Right kidney (tissue), 9 donors: ENCODE measurements at places on chromosomes 7 and 10.
A peak's percentile ranks its signal among the peaks of the same experiment; 100 is the strongest.

GRCh38 chr10:122911889-122912484 lies 1.6 kb downstream of the FAM24A start:
- peak; percentile 33 for DNase-seq

- no peak for DNase-seq
Observed at GRCh38 chr7:139854124-139854511, 25.1 kb downstream of the TBXAS1 start.

- DNase-seq, result no peak
Observed at GRCh38 chr7:13457790-13458189, 531.7 kb downstream of the ETV1 start.

DNA sequence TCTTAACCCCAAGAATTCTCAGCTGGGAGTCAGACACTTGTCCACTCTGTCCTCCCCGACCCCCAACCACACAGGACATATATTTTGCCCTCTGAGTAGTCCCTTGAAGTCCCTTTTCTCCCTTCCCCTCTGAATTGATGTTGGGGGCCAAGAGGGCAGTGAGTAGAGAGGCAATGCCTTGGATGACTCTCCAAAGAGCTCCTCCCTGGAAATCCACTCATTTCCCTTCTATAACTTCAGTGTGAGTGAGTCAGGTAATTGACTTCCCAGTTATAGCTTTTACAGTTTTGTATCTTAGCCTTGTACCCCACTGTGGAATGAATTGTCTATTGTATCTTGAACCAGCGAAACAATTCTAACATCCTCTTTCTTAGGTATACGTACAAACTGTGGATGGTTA lies 9.2 kb upstream of the ODAD2 start:
- no peak for DNase-seq

DNA sequence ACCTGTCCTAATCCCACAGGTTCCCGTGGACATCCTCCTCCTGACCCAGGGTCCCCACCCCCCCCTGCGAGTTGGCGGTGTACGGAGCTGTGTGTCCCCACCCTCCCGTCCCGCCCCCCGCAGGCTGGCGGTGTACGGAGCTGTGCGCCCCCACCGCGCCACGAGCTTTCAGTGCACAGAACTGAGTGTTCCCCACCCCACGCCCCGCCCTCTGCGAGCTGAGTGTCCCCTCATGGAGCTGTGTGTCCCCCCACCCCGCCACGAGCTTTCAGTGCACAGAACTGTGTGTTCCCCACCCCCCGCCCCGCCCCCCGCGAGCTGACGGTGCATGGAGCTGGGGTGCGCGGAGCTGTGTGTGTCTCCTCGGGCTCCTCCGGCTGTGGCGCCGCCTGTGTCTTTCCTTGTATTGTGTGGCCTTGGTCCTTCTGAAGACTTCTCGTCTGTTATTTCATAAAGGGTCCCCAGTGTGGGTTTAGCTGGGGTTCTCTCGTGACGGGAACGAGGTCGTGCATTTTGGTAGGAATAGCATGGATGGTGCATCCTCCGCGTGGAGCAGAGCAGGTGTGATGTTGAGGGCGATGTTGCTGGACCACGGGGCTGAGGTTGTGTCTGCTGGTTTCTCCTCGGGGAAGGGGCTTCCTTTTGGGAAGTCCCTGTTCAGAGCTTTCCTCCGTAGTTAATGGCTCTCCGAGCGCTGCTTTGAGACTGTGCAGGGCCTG lies 18.0 kb upstream of the JAKMIP3 start:
- no peak for DNase-seq

GRCh38 chr10:86942441-86943315 lies 14.7 kb downstream of the MMRN2 start:
- no peak for DNase-seq

DNA sequence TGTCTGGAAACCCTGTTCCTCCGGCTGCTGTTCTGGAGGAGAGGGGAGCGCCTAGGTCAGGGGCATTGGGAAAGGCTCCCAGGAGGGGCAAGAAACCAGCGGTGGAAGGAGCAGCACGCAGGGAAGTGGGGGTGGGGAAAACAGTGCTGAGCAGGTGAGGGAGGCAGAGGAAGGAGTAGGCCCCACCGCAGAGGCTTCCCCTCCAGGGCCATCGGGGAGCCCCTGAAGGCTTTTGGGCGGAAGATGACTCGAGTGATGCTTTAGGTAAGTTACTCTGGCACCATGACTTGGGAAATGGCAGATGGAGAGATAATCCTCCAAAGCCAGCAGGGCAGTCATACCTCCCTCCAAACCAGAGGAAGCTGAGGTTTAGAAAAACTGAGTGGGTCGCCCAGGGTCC lies 106.5 kb upstream of the ANLN start:
- DNase-seq, result no peak

- no peak for DNase-seq
Observed at GRCh38 chr10:78950656-78951587, 117.8 kb upstream of the ZMIZ1 start.

- DNase-seq, result no peak
Observed at GRCh38 chr7:77796960-77797359, 1.3 kb downstream of the TMEM60 start.

DNA sequence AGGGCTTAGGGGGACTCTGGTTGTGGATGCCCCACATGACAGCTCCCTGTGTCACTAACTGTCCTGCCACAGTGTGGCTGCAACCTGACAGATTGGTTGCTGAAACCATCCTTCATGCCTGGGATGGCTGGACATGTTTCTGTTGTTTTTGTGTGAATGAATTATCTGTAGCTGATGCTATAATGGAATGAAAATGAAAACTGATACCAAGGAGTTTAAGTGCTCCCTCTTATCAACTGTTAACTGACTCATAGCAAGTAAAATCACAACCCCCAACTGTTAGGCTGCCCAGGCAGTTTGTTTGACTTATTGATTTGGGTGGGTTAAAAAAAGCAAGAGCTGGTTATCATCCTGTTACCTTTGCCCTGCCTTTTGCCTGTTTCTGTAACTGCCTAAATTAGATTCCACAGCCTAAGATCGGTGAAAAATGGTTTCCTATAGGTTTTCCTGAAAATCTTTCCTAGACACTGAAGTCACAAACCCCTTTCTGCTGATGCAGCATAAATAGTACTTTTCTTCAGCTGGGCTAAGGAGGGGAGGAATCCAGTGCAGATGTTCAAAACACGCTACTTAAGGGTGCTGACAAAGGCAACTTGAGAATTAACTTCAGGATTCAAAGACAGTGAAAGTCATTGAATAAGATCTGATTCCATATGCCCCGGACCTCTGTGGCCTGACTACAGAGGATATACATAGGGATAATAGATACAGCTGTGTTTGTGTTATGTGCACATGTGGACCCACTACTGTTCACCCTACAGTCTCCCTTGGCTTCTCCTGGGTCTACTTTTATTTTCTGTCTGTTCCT lies 5.7 kb downstream of the FRAT2 start:
- no peak for DNase-seq

- DNase-seq, result no peak
Observed at GRCh38 chr10:132808383-132809231, 22.7 kb upstream of the NKX6-2 start.

GRCh38 chr10:125687507-125688185 lies 4.7 kb upstream of the TEX36 start:
- no peak for DNase-seq

GRCh38 chr10:104447331-104447730 lies 93.7 kb downstream of the CFAP58 start:
- no peak for DNase-seq

GRCh38 chr10:49117376-49118070 lies 2.2 kb upstream of the VSTM4 start:
- DNase-seq, result no peak

DNA sequence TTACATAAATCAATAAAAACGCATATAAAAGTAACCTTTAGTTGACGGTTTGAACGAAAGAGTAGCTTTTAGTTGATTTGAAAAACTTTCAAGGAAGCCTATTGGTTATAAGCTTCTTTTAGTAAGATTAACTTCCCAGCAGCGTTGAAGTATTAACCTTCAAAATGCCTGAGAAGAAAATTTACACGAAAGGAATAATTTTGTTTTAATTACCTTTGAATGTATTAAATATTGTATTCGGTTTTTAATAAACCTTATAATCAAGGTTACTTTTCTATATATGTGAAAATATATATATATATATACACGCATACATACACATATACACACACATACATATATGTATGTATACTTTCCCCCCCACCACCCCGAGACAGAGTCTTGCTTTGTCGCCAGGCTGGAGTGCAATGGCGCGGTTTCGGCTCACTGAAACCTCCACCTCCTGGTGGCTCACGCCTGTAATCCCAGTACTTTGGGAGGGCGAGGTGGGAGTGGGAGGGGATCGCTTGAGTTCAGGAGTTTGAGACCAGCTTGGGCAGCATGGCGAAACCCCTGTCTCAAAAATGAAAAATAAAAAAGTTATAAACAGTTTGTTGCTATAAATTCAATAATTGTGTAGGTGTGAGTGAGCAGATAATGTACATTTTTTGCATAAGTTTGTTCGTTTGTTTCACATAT lies 57.6 kb upstream of the EZH2 start:
- DNase-seq, result peak; percentile 36

GRCh38 chr10:77548671-77549070 lies 88.9 kb downstream of the KCNMA1 start:
- DNase-seq, result no peak

DNA sequence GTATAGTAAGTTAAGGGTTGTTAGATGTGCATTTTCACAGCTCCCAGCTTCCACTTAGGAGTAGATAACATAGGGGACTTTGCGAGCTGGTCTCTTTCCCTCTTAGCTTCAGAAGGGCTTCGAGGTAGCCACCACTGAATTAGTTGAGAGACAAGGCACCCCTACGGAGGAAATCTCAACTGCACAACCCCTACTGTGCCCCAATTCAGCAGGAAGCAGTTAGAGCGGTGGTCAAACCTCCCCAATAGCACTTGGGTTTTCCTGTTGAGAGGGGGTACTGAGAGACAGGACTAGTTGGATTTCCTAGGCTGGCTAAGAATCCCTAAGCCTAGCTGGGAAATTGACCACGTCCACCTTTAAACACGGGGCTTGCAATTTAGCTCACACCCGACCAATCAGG lies 1.1 kb upstream of the HERPUD2 start:
- DNase-seq, result no peak

DNA sequence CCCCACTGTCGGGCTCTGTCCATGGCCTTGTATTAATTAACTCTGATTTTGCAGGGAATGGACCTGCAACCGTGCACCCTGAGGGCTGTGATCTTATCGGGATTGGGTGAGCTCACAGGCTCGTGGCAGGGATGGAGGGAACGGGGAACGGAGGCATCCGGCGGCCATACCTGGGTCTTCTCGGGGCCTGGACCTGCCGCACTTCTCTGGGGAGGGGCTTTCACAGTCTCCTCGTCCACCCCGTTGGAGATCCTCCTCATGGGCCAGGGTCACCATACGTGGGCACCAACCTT lies 57.5 kb upstream of the SHH start:
- DNase-seq, result no peak

- no peak for DNase-seq
Observed at GRCh38 chr10:124706462-124707143, 37.6 kb downstream of the FAM53B start.

DNA sequence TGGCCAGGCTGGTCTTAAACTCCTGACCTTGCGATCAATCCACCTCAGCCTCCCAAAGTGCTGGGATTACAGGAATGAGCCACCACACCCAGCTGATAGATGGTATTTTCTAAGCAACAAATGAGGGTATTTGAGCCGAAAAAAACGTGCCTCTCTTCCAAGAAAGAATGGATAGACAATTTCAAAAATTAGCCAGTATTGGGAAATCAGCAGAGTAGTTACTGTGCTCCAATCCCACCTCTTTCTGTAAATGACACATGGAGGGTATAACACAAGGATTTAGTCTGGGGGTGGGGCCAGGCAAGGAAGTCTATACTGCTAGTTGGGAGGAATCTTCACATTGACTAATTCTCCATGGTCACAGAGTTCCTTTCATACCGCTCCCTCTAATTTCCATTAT lies 9.2 kb upstream of the BPGM start:
- DNase-seq, result no peak

DNA sequence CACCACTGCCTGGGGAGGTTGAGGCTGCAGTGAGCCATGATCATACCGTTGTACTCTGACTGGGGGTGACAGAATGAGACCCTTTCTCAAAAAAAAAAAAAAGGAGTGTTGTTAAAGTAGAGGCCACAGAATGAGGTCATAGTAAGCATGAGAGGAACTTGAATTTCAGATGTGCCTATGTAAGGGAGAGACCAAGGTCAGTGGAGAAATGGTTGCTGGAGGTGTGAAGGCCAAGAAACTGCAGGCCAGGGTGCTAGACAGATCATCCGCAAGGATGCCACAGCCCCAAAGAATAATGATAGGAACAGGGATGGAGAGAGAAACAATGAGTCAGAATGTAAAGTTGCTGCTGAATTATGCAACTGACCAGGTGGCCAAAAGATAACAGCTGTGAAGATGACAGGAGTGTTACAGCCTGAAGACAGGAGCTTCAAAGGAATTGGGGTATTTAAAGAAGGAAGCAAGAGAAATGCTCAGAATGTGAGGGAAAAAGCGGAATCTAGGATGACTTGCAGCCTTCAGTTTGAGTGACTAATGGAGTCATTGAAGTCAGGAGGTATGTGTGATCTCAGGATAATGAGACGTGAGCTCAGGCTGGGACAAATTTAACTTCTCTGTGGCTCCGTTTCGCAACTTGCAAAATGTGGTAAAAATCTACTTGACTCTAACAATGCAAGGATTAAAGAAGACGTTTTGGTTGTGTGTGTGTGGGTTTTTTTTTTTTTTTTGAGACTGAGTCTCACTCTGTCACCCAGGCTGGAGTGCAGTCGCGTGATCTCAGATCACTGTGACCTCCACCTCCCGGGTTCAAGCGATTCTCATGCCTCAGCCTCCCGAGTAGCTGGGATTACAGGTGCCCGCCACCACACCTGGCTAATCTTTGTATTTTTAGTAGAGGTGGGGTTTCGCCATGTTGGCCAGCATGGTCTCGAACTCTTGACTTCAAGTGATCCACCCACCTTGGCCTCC lies 22.2 kb downstream of the TYW1B start:
- DNase-seq, result no peak

DNA sequence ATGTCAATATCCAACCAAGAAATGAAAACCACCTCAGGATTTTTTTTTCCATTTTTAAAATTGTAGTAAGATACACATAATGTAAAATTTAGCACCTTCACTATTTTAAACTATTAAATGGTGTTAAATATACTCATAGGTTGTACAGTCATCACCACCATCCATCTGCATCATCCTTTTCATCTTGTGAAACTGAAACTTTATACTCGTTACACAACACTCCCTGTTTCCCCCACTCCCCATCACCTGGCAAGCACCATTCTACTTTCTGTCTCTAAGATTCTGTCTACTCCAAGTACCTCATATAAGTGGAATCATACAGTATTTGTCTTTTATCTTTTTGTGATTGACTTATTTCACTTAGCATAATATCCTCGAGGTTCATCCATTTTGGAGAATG lies 335.2 kb upstream of the NPSR1 start:
- no peak for DNase-seq
